Activated naive CD4-positive, alpha-beta T cell treated with Interleukin-2 at 50 U/mL for 16 hours (primary cell): ENCODE measurements at places on chromosomes 1 and 21.

GRCh38 chr1:204198348-204199340 lies 2.4 kb upstream of the KISS1 start:
- no peak for DNase-seq

DNA sequence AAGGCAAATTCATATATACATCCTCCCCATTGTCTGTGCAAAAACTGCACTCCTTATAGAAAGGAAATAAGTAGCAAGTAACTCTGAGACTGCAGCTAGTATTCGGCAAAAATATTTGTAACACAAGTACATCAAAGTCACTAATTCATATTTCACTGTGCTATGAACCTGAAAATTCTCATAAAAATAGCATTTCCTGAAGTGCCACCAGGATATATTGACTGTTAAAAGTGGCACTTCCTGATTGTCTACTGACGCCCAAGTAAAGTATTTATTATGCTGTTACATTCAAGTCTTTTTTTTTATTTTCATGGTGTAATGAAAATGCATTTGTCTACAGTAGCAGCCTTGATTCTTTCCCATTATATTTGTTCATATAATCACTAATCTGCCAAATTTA lies 673.8 kb downstream of the PTPRC start:
- no peak for DNase-seq

DNA sequence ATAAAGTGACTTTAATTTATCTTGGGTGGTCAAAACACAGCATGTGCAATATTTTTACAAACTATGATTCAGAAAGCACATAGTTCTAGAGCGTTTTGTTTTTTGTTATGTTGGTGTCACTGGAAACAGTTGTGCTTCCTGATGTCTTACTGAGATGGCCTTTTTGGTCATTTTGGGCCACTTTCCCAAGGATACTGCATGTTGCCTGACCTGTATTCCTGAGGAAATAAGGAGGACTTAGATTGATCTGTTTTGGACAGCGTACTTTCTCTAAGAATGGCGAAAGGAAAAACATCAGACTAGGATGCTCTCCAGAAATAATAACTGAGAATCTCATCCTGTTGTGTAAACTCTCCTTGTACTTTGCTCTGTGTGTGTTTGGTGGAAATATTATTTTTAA lies 451.2 kb downstream of the USP25 start:
- no peak for DNase-seq

DNA sequence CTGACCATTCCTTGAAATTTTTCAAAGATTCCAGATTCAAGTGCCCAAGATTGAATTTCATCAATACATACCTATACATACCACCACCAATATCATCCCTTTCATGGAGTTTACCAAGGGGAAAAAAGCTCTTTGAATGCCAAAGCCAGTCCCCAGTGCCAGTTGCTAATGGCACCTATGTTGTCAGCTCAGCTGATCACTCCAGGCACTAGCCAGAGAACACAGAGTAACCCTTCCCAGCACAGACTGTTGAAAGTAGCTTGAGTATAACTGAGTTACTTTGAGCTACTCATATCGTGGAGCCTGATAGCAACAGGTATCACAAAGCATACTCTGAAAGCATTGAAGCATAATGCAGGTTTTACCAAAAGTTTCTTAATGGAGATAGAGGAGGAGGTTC lies 133.9 kb upstream of the NFIA start:
- DNase-seq = no peak

GRCh38 chr21:46117586-46118315 lies 19.8 kb downstream of the COL6A2 start:
- DNase-seq = peak; percentile 0

DNA sequence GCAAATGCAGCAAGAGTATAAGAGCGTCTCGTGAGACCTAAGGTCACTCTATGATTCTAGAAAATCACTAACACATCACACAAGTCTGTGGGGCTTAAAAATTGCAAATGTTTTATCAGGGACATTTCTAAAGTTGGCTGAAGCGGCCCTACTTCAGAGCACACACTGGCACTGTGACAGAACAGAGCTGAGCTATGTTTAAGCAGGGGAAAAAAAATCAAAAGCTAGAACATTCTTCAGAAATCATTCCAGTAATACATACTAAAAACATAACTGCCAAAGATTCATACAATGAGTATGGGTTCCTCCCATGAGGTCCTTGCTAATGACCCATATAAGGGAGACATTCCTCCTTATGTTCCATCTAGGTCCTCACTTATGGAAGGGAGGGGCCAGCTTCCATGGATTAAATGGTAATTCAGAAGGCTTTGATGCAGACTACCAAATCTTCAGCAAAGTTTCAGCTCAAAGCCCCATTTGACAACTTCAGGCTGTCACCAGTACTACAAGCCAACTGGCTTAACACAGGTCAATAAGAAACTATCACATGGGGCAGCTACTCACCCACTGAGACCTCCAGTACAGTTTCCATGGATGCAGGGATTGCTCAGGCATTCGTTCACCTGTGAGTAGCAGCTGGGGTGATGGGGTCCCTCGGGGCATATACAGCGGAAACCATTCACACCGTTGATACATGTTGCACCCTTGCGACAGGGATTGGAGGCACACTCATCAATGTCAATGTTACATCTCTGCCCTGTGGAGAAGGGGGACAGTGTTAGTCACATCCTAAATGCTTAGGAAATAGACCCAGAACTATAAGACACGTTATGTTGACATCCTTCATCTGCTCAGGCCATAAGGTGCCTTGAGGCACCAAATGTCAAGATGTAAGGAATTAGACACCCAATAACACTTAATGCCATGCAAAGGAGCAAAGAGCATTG lies 58.4 kb upstream of the ADAM30 start:
- no peak for DNase-seq

DNA sequence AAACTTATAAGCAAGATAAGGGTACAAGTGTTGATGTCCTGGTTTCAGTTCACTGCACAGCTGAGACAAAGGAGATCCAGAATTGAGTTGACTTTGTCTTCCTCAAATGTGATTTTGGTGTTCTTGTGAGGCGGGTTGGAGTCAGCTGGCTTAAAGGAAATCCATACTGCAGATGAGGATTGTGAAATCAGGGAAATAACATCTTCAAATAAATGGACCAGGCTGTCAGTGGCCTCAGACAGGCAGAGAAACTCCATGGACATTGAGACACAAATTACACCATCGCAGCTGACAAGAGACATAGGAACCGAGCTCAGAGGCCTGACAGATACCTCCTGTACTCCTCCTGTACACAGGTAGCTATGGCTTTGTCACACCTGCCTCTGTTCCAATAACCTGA lies 27.0 kb upstream of the REG4 start:
- DNase-seq = no peak

DNA sequence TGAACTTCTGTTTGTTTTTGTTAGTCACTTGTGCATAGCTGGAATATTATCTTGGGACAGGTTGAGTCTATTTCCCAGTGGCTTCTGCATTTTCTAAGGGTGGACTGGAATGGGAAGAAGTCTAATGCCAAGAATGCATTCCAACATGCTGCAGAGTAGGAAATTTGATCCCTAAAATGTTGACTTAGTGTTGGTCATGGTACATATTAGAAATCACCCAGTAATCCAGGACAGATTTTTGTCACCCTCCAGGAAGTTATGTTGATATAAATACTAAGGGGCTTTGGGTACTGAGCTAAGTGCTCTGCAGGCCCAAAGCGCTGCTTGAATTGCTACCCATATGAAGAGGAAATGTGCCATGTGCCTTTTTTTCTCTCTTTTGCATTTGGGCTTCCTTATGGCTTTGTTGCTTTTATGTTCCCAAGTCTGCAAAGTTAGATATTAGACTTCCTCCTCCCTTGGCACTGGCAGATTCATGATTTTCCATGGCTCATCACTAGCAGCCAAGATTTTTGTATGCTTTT lies 10.0 kb downstream of the ARID1A start:
- no peak for DNase-seq

GRCh38 chr1:64686828-64687724 lies 57.8 kb upstream of the RAVER2 start:
- peak; percentile 26 for DNase-seq

DNA sequence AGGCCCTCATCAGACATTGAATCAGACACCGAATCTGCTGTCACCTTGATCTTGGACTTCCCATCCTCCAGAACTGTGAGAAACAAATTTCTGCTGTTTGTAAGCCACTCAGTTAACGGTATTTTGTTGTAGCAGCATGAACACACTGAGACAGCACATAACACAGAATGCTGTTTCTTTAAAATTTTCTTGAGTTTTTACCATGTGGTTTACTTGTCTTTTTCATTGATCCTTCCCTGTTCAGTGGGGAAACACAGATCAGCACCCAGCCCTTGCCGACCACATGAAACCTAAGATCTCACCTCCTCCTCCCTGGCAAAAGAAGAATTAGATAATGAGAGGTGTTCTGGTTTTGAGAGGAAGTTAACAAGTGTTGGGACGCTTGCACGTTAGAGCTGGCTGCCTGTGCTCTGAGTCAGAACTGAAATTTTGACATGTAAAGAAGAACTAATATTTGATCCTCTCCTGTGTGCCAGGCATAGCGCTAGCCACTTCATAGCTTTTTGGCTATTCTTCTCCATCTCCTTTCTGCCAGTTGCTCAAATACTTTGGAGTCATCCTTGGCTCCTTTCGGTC lies 179.6 kb downstream of the DHRS3 start:
- DNase-seq = peak; percentile 56

DNA sequence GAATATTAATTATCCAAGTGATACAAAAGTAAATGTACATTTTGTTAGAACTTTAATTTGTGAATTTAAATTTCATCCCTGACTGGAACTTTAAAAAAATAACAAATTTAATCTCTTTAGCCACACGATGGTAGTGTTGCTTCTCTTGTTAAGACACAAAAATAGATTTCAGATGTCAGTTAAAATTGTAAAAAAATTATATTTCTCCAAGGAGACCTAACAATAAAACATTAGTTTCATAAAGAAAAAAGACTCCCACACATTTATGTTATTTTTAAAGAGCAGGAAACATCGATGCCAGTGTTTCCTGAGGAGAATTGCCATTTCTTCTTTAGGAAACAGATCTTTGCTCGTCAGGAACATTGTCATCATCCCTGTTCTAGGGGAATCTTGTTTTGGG lies 74.0 kb upstream of the DEPDC1 start:
- no peak for DNase-seq

DNA sequence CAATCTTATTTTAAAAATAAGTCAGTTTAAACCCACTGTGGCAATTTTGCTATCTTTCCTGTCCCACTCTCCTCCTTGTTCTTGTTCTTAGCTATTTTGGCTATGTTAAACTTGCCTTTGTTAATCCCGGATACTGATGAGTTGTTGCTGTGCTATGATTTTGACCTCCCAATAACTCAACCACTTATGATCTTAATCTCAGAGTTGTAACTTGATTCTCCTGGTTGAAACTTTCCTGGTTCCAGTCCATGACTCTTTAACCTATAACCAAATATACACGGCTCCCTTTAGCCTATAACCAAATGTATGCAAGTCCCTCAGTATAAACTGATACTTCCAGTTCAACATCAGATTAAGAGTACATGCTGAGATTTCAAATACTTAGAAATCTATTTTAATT lies 15.6 kb upstream of the ACADM start:
- no peak for DNase-seq

GRCh38 chr1:151867765-151868411 lies 14.4 kb upstream of the THEM5 start:
- DNase-seq = no peak

DNA sequence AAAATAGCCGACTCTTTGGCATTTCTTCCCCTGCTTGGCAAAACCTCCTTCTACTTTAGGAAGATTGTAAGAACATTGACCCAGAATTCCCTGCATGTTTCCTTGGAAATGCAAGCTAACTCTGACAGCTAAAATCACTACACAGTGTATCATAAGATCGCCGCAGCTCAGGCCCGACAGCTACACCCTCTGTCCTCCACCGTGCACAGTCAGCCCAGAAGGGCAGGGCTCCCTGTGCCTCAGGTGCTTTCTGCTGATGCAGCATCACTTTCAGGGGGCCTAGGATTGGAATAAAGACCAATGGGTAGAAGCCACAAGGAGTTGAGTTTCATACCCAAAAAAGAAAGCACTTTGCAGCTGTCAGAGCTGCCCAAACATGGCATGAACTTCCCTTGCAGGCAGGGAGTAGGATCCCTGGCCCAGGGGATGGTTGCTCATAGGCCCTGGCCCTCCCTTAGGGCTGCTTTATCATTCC lies 145.3 kb downstream of the SEC16B start:
- DNase-seq = no peak

- DNase-seq = no peak
These were observed 18.6 kb downstream of the CD247 start for GRCh38 chr1:167499664-167500101.

- peak; percentile 64 for DNase-seq
These were observed 11.7 kb upstream of the EPHA2 start for GRCh38 chr1:16167331-16168143.

DNA sequence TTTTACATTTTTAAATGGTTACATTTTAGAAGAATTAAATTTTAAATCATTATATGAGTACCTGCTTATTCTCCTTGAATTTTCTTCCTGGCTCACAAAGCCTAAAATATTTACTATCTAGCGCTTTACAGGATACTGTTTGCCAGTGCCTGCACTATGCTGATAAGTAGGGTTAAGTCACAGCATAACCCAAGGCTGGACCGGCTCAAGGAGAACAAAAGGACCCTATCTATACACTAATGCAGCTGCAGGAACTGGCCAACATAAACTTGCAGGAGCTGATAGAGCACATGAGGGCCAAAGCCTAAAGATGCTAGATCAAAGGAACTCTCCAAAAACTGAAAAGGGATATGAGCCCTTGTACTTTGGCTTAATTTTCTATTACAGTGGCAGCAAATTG lies 1086.9 kb upstream of the TMPRSS15 start:
- DNase-seq = no peak

DNA sequence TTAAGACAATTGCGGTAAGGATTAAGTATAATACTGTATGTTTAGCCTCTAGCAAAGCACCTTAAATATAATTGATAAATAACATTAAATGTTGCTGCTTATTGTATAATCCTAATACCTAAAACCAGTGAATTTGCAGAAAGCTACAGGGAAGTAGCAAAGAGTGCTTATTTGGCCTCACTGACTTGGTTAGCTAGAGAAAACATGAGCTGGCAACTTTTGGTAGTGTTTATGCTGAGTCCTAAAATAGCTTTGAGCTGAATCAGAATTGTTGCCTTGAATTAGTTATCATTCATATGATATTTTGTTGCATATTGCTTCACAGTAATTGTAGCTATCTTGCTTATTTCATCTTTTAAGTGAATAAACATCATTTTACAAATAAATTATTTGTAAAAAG lies 3.5 kb downstream of the TRIM67 start:
- no peak for DNase-seq
